ENCODE measurements at places on chromosomes 2 and 18.

- peak; percentile 81 for DNase-seq
Observed at GRCh38 chr2:134258684-134259388, 5.0 kb downstream of the MGAT5 start.

- DNase-seq, result no peak
Observed at GRCh38 chr2:128263902-128264331, 54.8 kb downstream of the HS6ST1 start.

- no peak for DNase-seq
Observed at GRCh38 chr2:121502246-121502645, 28.4 kb upstream of the RNU4ATAC start.

- no peak for DNase-seq
Observed at GRCh38 chr18:45403341-45404049, 211.8 kb upstream of the SLC14A2 start.

DNA sequence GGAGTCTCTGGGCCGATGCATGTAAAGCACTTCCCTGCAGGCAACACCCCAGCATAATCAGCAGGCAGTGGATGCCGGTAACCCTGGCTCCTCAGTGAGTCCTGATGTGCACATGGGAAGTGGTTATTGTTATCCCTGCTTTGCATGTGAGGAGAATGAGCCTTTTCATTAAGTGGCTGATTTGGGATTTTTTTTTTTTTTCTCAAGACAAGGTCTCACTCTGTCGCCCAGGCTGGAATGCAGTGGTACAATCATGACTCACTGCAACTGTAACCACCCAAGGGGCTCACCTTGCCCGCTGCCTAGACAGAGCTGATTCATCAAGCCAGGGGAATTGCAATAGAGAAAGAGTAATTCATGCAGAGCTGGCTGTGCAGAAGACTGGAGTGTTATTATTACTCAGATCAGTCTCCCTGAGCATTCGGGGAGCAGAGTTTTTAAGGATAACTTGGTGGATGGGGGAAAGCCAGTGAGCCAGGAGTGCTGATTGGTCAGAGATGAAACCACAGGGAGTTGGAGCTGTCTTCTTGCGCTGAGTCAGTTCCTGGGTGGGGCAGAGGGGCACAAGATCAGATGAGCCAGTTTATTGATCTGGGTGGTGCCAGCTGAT is 95.4 kb downstream of the SOCS6 start:
- no peak for DNase-seq

- DNase-seq, result no peak
Observed at GRCh38 chr2:23293063-23293462, 91.9 kb upstream of the KLHL29 start.

- no peak for DNase-seq
Observed at GRCh38 chr2:126383800-126384199, 272.2 kb upstream of the GYPC start.

- DNase-seq, result no peak
Observed at GRCh38 chr2:27967076-27967475, 76.5 kb downstream of the BABAM2 start.

- DNase-seq, result peak; percentile 32
Observed at GRCh38 chr2:43222475-43223309, 3.7 kb downstream of the ZFP36L2 start.

Data from CD4-positive, alpha-beta T cell treated with Interleukin-2 at 100 ng/mL for 4 hours (primary cell).